ENCODE measurements at places on chromosomes 4 and X.

DNA sequence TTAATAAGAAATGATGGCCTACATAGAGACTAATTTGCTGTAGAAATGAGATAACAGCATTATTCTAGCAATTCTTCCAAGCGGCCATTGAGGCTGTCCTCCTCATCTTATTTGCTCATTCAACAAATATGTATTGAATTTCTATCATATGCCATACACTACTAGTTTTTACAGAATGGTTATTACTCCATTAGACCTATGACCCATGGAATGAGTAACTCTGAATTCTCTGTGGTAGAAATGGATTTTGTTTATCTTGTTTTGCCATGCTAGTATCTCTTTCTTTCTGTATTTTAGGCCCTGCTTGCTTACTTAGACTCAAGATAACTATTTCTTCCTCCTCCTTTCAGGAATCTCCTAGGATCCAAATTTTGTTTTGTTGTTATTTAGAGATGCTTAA lies 103.5 kb downstream of the RPA4 start:
- no peak for DNase-seq

GRCh38 chr4:178165951-178166308 lies 723.7 kb upstream of the AGA start:
- no peak for DNase-seq

DNA sequence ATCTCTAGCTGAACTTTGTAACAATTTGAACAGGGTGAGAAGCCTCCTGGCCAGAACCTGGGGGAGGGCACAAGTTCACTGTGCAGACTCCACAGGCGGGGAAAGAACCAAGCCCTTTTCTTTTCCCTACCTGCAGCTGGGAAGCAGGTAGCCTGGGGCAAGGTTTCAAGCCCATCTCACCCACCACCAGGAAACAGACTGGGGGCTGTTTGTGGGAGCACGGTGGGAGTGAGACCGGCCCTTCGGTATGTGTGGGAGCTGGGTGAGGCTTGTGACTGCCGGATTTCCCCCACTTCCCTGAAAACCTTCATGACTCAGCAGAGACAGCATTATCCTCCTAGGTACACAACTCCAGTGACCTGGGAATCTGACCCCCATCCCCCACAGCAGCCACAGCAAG lies 211.7 kb downstream of the ZNF674 start:
- no peak for DNase-seq

DNA sequence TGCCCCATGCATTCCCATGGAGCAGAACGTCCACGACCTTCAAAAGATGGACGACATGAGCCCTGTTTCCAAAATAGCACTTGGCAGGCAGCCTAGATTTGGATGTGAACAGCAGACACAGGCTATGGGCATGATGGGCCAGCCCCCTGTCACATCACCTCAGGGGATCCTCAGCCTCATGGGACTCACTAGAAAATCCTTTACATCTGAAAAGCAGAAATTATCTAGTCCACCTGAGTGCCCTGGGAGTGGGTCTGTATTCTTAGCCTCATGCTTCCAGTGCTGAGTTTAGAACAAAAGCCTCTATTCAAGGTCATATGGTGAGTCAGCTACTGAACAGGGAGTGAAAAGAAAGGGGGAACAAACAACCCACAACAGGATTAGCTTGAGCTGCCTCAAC lies 35.8 kb downstream of the GRIA3 start:
- no peak for DNase-seq

- DNase-seq: peak; percentile 12
Observed at GRCh38 chrX:11215191-11215921, 77.9 kb upstream of the AMELX start.

DNA sequence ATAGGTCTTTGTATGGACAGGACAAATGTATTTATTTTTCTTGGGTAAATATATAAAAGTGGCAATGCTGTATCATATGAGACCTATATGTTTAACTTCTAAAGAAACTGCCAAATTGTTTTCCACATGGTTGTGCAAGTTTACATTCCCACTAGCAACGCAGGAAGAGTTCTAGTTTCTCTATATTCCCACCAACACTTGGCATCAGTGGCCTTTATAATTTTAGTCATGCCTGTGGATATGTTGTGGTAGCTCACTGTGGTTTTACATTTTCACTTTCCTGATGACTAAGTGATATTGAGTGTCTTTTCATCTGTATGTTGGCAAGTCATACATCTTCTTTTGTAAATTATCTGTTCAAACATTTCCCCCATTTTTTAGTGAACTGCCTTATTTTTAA lies 126.0 kb downstream of the EMCN start:
- no peak for DNase-seq

DNA sequence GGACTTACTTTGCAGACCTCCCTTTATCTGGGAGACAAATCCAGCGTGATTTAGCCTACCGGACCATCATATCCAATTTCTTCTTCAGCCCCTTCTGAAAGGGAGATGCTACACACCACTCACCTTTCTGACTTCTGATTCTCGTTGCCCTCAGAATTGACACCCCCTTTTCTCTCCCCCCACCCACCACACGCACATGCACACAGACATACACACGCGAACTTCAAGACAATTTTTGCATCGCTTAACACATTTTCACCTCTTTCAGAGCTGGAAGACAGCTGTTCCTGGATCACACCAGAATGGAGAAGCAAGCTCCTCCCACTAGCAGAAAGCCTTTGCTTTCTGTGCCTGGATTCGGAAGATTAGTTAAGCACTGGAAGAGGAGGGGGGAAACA lies 1.0 kb upstream of the SNCA start:
- peak; percentile 83 for DNase-seq

DNA sequence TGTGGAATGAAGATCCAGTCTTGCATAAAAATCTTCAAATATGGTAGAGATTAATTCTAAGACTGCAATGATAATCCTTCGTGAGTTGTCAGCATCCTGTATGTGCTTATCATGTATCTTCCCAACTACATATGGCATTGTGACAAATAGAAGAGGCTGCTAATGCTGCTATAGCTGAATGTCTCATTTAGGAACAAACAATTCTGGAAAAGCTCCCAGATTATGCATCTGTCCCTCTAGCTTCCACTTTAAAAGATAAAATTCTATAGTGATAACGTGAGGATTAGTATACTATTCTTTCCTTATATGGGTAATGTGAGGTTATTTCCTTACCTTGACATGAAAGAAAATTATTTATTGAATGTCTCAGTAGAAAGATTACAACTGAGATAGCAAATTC lies 930.9 kb downstream of the DMD start:
- DNase-seq: no peak

DNA sequence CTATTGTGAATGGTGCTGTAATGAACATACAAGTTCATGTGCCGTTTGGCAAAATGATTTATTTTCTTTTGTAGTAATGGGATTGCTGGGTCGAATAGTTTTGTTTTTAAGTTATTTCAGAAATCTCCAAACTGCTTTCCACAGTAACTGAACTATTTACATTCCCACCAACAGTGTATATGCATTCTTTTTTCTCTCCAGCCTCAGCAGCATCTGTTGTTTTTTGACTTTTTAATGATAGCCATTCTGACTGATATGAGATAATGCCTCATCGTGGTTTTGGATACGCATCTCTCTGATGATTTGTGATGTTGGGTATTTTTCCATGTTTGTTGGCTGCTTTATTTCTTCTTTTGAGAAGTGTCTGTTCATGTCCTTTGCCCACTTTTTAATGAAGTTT lies 246.3 kb upstream of the ADGRL3 start:
- DNase-seq: no peak

- peak; percentile 31 for DNase-seq
Observed at GRCh38 chrX:131068945-131069719, 11.0 kb downstream of the ARHGAP36 start.

DNA sequence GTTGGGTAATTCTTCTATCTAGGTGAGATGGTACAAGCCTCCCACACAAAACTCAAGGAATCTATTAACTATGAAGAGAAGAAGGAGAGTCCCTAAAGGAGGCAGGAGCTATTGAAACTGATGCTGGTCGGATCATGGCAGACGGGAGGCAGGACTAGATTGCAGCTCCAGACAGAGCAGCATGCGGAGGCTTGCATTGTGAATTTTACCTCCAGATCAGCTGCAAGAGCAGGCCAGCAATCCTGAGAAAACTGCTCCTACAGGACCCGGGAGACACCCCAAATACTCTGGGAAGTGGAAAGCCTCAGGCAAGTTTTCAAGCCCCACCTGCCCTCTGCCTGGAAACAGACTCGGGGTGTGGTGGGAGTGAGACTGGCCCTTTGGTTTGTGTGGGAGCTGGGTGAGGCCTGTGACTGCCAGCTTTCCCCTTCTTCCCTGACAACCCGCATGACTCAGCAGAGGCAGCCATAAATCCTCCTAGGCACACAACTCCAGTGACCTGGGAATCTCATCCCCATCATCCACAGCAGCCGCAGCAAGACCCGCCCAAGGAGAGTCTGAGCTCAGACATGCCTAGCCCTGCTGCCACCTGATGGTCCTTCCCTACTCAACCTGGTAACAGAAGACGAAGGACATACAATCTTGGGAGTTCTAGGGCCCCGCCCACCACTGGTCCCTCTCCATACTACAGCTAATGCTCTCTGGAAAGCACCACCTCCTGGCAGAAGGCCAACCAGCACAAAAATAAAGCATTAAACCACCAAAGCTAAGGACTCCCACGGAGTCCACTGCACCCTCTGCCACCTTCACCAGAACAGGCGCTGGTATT lies 30.9 kb downstream of the GATB start:
- DNase-seq: no peak

DNA sequence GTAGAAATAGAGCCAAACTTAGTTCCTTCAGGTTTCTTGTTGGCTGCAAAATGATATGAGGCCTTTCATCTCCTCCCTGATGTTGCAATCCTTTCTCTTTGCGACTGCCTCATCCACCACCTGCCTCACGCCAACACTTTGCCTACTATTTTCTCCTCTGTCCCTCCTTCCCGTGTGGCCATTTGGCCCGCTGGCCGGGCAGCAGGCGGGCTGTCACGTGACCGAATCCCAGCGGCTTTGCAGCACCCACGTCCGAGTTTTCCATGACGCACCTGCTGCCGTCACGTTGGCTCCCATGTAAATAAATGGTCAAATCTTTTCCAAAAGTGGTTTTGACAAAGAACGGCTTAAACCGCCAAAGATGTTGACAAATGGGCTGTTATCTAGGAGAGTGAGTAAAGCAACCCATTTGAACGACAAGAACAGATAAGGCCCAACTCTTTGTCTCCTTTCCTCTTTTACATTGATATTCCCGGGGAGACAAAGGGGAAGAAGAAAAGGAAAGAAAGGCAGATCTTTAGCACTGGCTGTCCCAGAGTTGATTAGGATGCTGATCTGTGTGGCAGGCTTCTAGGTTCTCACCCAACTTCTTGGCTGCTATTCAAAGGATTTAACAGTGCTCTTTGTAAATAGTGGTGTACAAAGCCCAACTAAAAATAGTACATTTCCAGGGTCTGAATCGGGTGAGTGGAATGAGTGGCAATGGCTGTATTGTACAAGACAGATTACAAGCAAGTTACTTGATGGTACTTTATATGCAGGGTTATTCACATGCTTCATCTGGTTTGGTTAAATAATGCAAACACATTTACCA lies 174.2 kb upstream of the JADE1 start:
- no peak for DNase-seq

DNA sequence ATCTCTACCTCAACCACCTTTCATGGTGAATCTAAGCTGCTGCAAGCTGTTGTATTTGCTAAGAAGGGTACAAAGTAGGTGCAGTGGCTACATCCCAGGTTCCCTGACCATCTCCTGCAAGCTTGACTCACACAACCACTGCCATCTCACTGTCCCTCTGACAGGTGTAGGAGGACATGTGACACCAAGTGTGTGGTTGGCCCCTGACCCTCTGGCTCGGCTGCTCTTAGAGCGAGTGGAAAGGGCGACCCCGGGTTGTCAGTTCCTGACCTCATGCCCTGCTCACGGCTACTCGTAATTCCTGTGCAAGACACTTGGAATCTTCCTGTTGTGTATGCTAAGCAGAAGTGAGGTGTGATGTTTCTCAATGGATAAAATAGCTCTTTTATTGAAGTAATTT lies 184.4 kb downstream of the DCLK2 start:
- no peak for DNase-seq

DNA sequence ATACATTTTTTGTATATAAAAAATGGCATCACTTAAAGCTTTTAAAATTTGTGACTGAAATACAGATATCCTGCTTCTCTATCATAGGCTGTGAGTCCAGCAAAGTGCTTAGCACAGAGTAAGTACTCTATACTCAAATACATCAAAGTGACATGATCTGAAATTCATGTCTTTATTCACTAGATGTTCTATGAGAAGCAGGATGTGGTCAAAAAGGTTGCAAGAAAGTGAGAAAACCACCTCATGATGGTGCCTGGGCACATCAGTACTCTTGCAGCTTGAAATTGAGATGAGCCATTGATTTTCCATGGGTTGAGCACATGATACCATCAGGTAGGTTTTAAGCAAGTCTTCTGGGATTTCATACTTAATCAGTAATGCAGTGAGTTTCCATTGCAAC lies 20.4 kb upstream of the SFRP2 start:
- DNase-seq: no peak

- no peak for DNase-seq
Observed at GRCh38 chr4:12120968-12121367, 692.3 kb upstream of the HS3ST1 start.

GRCh38 chrX:56726605-56727004 lies 2.4 kb upstream of the NBDY start:
- DNase-seq: peak; percentile 54

DNA sequence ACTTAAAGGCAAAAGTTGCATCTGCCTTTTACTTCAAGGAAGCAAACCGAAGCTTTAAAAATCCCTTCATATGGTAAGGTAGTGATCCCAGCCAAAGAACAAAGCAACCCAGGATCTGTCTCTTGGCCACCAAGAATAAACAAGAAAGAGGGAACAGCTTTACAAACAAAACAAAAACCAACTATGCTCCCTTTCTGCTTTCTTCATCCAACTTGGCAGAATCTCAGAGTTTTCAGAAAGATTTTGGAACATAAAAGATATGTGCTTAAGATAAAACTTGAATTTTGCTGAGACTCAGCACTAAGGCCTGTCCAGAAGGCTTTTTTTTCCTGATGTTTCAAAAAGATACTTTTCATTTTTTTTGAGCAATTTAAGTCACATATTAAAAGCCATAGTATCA lies 94.0 kb downstream of the COL4A6 start:
- no peak for DNase-seq

GRCh38 chr4:101145021-101145420 lies 202.3 kb downstream of the PPP3CA start:
- DNase-seq: no peak

DNA sequence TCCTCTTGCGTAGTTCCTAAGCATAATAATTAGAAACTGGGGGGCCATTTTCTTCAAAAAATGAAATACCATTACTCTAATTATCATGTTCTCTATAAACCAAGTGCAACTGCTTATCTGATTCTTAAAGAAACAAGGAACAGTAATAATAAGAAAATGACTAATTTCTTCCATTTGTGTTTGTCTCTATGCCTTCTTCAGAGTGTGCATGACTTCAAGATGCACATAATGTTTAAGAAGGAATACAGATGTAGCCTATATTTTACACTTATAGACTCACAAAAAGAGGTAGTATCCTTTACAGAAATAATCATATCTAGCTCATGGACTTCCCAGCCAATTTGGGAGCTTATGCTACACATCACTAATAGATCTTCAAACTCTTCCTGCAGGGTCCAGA lies 131.7 kb downstream of the CHRNA9 start:
- no peak for DNase-seq
